ENCODE measurements at places on chromosomes 4 and X.

GRCh38 chr4:8267077-8267476 lies 2.5 kb upstream of the HTRA3 start:
- peak; percentile 35 for DNase-seq

GRCh38 chr4:155342142-155342541 lies 34.6 kb downstream of the MAP9 start:
- DNase-seq: no peak

DNA sequence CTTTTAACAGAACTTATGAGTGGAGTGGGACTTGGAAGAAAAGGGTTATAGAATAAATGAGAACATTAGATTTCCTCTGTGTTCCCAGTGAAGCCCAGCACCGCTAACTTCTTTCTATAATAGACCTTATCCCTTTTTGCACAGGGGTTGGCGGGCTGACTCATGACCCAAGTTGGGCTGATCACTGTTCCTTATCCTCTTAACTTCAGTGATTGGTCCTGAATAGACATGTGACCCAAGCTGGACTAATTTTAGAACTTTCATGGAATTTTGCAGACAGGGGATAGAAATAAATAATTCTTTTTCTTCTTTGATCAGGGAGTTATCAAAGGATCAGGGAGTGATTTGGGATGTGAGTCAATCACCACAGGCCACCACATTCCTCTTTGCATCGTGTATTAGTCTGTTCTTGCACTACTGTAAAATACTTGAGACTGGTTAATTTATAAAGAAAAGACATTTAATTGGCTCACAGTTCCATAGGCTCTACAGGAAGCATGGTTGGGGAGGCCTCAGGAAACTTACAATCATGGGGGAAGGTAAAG lies 75.9 kb downstream of the UCHL1 start:
- no peak for DNase-seq

GRCh38 chr4:110702326-110702725 lies 79.4 kb upstream of the PITX2 start:
- no peak for DNase-seq

DNA sequence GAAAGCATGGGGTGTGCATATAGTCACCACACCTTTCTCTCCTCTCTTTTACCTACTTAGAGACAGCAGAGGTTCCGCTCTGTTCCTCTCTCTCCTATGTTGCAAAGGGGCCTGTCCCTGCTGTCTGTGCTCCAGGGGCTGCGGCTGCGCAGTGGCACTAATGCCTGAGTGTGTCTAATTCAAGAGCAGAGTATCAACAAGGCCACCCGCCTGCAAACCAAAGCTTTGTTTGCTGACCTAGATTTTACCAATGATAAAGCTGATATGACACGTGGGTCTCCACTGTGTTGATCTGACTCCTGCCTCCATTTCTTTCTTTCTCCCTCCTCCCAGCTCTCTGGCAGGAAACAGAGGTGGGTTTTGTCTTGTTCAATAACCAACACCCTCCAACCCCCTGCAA lies 74.9 kb downstream of the NSG1 start:
- DNase-seq: no peak

- no peak for DNase-seq
Measured at GRCh38 chr4:119197772-119198212, 14.7 kb upstream of the USP53 start.

DNA sequence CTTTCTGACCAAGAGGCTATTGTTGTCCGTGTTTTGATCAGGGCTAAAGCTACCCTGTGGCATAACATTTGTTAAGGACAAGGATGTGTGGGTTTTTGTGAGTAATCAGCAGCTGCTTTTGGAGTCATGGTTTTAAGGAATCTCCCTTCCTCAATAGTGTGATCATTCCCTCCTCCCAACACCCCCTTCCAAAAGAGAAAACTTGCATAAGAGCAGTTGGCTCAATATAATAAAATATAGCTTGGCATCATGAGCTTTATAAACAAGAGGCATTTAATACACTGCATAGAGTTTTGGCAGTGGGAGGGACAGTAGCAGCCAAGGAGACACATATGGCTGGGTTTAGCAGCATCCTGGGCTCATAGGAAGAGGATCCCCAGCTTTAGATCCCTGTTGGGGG lies 84.7 kb downstream of the NHS start:
- DNase-seq: no peak

DNA sequence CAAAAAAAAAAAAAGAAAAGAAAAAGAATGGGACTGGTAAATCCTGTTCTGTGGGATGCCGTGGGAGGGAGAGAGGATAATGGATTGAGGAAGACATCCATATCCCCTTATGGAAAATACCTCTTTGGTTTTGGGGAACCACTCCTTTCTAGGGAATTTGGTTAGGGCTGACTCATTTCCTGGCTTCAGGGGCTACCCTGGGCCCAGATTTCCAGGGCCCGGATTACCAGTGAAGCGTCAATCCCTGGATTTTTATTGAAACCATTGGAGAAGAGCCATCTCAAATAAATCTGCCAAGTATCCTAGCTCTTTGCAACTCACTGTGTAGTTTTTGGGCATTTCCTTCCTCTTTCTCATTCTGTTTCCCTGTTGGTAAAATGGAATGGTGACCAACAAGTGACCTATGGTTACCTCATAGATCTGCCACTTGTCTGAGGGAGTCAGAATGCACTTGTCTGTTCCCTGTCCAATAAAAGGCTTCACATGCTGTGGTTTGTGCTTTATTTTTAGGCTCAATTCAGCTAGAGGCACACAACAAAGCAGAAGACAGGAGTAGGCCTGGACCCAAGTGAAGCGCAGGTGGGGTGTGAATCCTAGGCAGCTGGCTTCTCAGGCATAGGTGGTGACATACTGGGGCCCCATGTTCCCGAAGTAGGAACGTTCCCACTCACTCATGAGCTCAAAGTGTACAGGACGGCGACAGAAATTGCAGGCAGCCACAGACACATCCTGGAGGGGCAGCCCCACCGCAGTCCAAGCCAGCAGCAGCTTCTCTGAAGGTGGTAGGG lies 8.6 kb downstream of the APEX2 start:
- peak; percentile 2 for DNase-seq

- no peak for DNase-seq
Measured at GRCh38 chrX:111168314-111168713, 72.3 kb downstream of the PAK3 start.

GRCh38 chr4:16585053-16585452 lies 313.4 kb downstream of the LDB2 start:
- no peak for DNase-seq

- no peak for DNase-seq
Measured at GRCh38 chr4:139317635-139318034, 15.4 kb upstream of the NDUFC1 start.

DNA sequence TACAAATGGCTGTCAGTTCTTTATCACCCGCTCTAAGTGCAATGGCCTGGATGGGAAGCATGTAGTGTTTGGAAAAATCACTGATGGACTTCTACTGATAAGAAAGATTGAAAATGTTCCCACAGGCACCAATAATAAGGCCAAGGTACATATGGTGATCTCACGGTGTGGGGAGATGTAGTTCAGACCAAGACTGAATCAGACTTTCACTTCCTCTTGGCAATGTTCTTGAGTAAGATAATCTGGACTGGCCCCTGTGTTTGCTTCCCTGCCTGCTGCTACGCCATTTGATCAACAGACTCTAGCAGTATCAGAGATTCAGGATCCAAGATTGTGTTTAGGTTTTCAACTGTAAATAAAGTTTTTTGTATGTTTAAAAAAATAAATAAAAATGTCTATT lies 682.2 kb upstream of the AMOT start:
- DNase-seq: no peak

GRCh38 chr4:130485371-130485770 lies 1389.4 kb downstream of the C4orf33 start:
- no peak for DNase-seq

GRCh38 chrX:630612-631496 lies at the start of gene SHOX:
SHOX (plus strand) TSS chrX:630791; CDS start chrX:630898, 107 bp downstream.
- no peak for DNase-seq

DNA sequence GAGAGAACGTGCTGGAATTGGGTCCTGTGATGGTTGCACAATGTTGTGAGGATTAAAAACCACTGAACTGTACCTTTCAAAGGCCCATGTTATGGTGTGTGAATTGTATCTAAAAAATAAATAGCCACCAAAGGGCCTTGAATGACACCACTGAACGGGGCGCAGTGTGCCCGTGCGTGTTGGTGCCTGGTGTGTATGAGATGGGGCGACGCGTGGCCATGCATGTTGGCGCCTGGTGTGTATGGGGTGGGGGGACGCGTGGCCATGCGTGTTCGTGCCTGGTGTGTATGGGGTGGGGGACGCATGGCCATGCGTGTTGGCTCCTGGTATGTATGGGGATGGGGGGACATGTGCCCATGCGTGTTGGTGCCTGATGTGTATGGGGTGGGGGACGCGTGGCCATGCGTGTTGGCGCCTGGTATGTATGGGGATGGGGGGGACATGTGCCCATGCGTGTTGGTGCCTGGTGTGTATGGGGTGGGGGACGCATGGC lies 66.6 kb upstream of the HELT start:
- no peak for DNase-seq

DNA sequence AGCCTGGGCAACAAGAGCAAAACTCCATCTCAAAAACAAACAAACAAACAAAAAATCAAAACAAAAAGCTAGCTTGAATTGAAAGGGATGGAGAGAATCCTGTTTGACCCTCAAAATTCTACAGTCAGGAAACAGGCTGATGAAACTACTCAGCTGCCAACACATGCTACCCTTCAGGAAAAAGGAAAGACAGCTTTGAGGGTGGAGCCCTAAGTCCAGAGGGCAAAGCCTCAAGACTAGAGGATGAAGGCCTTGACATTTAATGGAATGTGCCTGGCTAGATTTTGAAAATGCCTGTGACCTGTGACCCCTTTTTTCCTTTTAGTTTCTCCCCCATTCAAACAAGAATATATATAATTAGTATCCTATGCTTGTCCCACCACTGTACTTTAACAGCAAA lies 27.1 kb downstream of the MORC4 start:
- no peak for DNase-seq

DNA sequence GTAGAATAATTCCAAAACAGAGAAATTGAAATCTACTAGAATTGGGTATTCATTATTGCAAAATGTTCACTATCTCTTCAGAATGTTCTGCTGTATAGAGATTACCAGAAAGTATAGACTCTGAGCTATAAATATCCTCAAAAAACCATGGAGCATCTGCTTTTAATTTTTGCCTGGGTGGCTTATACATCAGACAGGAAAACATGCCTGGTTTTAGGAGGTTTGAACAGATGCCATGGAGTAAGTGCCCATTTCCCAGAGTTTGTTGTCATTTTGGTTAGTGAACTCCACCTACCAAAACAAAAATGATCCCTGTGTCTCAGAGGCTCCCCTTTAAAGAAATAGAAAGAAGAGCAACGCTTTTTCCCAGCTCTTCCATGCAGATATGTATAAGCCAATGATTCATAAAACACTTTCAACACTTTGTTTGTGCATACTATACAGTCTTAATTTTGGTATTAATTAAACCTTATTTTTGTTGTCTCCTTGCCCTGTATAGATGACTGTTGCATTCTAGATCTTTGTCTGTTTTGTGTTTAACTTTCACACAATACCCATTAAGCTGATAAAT lies 68.7 kb downstream of the MEPE start:
- no peak for DNase-seq

DNA sequence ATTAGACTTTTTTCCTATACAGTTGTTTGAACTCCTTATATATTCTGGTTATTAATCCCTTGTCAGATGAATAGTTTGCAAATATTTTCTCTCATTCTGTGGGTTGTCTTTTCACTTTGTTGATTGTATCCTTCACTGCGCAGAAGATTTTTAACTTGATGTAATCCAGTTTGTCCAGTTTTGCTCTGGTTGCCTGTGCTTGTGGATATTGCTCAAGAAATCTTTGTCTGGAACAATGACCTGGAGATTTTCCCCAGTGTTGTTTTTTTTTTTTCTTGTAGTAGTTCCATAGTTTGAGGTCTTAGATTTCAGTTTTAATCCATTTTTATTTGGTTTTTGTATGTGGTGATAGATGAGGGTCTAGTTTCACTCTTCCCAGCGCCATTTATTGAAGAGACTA lies 289.8 kb upstream of the SPOCK3 start:
- DNase-seq: no peak

DNA sequence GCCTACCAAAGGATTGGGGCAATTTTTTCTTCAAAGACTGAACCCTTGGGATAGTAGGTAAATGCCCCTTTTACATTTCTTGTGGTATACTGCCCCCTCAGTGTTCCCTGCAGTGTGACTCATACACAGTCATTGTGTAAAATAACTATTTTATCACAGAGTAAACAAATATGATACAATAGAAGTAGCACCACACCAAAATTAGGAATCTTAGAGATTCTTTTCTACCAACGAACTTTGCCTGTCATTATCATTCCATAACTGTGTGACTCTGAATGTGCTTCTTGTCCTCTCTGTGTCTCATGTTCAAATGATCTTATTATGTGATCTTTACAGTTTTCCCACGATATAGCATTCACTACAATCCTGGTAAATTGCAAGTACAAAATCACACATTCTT lies 517.0 kb downstream of the ZIC3 start:
- no peak for DNase-seq

DNA sequence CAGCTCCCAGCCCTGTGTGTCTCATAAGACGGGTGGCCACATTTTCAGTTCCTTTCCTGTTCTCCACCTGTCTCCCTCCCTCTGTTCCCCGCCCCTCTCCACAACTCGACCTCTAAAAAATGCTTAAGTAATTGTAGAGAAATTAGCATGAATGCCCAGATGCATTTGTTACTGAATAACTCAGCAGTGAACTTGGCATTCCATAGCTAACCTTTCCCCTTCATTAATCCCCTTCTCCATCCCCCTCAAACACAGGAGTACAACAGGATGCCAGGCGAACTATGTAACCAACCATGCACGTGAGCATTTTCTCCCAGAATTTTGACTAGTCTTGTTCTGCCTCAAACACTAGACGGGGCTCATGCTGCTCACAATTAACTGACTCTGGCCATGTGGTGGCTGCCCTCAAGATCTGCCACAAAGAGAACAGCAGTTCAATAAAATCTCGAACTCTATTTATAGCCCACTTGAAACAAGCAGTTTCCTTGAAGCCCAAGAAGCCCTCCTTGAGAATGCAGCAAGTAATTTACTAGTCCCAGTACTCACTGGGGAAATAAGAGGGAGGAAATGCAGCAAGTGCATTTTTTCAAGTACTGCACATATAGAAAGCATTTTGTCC lies 351.2 kb downstream of the ARHGAP24 start:
- no peak for DNase-seq

GRCh38 chr4:26858035-26858918 lies 2.4 kb upstream of the STIM2 start:
- DNase-seq: no peak

DNA sequence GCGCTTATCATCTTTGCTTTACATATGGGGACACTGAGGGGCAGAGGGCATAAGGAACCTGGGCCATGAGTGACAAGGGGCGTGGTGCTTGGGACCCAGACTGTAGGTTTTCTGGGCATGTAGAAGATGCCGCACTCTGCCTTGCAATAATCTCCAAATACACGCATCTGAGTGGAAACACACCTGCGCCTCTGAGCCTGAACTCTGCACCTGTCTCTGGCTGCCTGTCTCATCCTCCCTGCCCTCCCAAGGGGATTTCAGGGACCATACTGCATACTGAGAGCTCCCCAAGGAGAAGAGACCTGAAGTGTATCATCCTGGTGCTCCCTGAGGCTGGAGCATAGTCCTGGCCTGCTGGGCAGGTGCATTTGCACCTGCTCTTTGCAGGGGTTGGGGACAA lies 34.7 kb upstream of the ASMTL start:
- no peak for DNase-seq
